ENCODE measurements at places on chromosomes 11 and 22.

GRCh38 chr11:1012291-1012690 is 24.2 kb downstream of the MUC6 start:
- no peak for DNase-seq

GRCh38 chr11:75328426-75329277 is 22.8 kb downstream of the ARRB1 start:
- DNase-seq, result no peak

- peak; percentile 40 for DNase-seq
Observed at GRCh38 chr11:135027461-135027860, 615.4 kb upstream of the B3GAT1 start.

DNA sequence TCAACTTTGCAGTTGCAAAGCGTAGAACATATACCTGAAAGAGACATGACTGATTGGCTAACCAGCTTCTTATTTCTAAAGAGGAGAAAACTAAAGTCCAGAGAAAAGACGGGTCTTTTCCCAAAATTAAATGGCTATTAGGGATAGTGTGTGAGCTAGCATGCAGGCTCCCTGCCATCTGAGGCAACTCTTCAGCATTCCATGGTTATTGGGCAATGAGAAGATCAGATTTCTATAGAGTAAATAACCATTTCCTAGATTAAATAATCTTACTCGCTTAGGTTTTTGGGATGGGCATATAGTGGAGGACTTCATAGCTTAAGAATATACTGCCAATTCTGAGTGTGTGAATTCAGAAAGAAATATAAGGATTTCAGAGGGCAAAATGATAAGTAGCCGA is 95.0 kb downstream of the PDHX start:
- DNase-seq, result no peak

GRCh38 chr11:57164317-57164716 is 17.4 kb upstream of the LRRC55 start:
- DNase-seq, result no peak

GRCh38 chr22:37588546-37589215 is 8.8 kb upstream of the LGALS2 start:
- DNase-seq, result no peak
